Kidney epithelial cell (primary cell): ENCODE measurements at places on chromosomes 5 and 9. TPM values are rescaled to one million over a fixed set of nuclear protein-coding genes. Genes with fewer than 3 reads are reported as not detected.

GRCh38 chr5:137136991-137137632 is 362.0 kb downstream of the SPOCK1 start:
- DNase-seq = no peak

Gene RGS3
- 158 and 166 TPM in 2 replicates for total RNA-seq

DNA sequence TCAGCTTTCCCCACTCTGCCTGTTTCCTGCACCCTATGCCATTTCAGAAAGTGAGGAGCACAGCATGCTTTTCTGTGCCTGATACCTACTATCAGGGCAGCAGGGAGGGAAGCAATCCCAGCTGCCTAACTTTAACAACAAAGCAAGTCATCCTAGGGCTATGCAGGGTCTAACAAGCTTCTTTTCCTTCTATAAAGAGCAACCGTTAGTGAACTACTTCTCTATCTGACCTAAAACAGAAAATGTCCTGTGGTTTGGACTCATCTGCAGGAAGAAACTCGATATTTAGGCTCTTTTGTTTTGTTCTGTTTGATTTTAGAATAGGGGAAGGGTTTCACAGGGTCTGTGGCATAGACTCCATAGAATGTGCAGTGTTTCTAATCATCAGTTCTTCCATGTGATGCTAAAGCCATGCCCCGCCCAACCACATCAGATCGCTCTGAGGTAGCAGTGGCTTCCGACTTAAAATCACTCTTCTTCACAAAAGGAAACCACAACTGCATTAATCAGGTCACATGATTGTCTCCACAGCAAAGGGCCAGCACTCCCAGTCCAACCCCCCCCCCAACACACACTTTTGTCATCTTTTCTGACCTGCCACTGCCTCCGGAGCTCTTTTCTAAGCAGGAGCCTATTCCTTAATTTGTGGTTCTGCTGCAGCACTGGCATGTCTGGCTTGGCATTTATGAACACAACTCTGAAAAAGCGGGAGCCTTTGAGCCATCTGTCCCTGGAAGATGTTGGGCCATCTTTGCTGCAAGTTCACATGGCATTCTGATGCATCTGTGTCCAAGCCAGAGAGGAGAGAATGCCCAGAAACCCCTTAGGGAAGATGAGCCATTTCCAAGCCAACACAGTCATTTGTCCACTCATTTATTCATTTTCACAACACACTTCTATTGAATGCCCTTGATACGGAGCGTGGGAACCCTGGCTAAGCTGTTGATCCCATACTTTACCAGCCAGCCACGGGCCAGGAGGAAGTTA is 71.6 kb downstream of the CFAP90 start:
- DNase-seq = no peak

Gene MYMK
- total RNA-seq = not detected in 2 replicates

DNA sequence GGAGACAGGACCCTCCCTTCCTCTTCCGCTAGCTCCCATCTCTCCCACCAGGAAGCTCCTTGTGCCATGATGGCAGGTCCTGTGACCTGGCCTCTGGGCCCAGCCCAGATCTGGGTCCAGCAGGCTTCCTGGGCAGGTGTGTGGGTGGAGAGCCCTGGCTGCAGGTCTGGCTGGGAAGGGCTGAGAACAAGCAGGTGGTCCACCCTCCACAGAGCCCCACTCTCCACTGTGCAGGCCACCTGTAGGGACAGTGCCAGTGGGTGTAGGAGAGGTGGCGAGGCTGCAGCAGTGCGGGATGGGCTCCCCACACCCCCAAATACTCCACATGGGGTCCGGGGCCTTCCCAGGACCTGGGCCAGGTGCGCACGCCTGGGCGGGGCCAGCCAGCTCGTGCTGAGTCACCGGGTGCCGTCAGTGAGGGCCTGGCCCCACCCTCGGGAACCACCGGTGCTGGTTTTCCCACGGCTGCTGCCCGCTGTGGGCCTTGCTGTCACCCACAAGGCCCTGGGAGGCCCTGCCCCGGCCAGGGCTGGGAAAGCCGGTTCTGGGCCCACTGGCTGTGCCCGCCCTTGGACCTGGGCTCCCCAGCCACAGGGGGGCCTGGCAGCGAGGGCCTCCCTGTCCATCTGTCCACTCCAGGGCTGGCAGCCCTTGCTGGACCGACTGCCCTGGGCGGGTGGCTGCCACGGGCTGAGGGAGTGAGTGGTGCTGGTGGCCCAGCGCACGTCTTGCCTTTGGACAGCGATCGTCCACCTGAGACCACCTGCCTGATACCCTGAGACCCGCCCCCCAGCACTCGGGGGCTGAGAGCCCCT is 9.3 kb upstream of the NRARP start:
- no peak for DNase-seq

GRCh38 chr9:35085078-35085477 is 5.3 kb upstream of the FANCG start:
- no peak for DNase-seq

Gene CLIC3
- total RNA-seq = 0.75 TPM in 1 of 2 replicates, not detected in the other

DNA sequence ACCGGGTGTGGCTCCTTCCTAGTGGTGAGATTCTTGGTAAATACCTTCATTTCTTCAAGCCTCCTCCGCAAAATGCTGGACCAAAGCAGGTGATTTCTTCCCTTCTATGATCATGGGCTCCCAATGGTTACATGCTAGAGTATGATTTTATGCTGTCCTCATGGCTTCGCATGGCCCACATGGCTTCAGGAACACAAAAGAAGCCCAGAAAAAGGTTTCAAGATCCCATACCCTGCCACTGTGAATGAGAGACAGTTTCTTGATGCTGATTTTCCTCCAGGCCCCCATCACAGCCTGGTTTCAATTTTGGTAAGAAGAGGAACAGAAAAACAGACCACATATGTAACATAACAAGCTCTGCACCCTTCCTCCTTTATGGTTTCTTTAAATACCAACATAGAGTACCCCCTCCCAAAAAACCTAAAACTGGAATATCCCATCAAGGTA is 2.4 kb upstream of the RXFP3 start:
- DNase-seq = no peak

GRCh38 chr9:2159521-2160454 is 144.6 kb downstream of the SMARCA2 start:
- no peak for DNase-seq

DNA sequence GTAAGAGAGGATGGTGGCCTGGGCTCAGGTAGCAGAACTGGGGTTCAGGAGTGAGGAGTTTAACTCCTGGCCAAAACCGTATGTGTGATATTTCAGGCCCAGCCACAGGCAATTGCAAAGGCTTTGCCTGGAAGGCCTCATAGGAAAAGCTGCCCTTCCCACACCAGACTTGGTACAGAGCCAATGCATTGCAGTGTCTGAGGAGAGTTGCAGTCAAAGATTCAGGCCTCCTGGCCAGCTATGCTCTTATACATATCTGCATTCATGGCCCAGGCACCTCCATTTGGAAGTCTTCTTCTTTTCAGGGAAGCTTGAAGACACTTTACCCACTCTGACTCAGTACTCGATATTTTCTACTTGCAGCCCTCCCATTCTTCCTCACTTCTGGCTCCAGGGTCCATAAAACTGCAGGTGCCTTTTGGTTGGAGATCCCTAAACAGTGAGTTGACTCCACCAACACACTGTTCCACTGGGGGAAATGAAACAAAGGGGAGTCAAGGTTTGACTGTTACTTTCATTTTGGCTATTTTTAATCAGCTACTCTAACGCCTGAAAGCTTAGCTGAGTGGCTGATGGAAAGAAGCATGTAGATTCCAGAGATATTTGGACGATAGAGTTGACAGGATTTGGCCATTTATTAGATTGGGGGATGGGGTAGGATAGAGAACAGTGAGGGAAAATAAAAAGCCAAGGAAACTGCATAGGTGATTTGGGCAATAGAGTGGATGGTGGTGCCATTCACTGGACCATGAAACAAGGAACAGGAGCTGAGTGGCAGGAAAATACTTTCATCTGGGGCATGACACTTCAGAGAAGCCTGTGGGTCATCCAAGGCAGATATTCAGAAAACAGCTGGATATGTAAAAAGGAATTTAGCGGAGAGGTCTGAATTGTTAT is 30.6 kb upstream of the IL33 start:
- DNase-seq = no peak

GRCh38 chr9:107281922-107282667 is 984 bp upstream of the RAD23B start:
- DNase-seq = no peak

DNA sequence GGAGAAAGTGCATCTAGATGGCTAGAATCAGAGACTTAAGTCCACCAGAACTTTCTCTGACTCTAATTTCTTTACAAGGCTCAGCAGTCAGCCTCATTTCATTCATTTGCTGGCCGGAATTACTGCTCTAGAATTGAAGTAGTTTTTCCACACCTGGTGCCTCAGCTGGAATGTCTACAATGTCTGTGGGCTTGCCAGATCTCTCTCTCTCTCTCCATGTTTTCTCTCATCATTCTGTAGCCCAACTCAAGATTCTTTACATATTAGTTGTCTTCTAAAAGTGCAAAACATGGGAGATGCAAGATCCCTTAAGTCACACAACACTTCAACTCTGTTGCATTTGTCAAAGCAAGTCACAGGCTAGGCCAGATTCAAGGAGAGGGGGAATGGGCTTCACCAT is 103.9 kb upstream of the TAF11L2 start:
- no peak for DNase-seq

- no peak for DNase-seq
Observed at GRCh38 chr5:132877938-132878337, 4.5 kb downstream of the LEAP2 start.

DNA sequence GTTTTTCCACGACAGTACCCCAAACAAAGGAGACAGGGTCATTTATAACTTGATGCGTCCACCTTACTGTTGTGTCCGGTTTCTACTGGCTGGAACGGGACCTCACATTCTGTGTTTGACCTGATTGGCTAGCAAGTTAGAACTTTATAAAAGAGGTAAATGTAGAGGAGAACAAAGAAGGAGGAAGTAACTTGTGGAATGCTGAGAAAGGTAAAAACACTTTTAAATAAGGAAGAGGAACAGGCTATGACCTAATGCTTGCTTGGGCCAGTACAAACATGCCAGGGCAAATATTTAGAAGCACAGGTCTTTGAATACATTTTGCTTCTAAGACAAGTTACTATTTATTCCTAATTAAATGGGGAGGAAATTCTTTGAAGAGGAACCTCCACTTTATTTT is 251.6 kb downstream of the KIAA0825 start:
- DNase-seq = no peak

Gene HAPLN1
- not detected in 2 replicates for total RNA-seq

DNA sequence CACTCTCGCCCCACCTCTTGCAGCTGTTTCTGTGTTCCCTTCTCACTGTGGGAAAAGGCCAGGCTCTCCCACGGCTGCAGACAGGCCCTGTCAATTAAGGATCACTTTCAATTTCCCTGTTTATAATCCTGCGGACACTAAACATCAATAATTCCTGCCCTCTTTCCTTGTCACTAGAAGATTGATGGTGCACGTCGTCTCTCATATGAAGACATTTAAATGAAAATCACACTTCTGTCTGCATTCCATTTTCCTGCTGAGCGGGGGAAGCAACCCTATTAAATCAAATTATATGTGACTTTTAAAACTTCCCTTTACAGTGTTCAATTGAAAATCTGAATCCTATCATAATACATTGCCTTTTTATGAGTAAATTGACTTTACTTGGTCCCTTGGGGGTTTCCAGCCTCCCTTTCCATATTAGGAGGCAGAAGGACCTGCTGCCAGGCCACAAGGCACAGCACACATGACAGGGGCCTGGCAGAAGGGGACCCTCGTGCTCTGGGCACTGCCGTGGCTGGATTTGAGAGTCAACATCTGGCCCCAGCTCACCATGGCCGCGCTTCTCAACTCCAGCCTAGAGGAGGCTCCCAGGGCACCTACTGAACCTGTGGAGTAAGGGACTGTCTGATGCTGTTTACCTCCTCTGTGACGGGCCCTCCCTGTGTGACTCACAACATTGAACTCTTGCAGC is 311.0 kb upstream of the IRX4 start:
- DNase-seq = no peak

GRCh38 chr5:61603211-61603908 is 271.3 kb downstream of the ZSWIM6 start:
- DNase-seq = no peak

DNA sequence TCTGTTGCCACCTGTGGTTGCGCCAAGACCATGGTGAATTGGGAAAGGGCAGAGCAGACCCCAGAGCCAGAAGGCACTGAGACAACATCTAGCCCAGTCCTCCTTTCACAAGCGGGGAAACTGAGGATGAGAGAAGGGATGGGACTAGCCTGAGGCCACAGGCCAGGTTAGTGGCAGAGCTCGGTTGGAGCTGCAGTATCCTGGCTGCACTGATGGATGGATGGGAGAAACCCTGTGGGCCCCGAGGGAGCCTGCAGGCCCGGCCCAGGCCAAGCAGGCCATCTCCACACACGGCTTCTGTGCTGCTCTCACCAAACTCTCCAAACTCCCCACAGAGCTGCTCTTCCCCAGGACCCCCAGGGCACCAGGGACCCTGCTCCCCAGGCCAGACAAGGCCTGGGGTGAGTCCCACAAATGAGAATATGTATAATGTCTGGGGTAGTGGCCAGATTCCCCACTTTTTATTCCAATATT is 60.2 kb downstream of the TSTD2 start:
- no peak for DNase-seq

DNA sequence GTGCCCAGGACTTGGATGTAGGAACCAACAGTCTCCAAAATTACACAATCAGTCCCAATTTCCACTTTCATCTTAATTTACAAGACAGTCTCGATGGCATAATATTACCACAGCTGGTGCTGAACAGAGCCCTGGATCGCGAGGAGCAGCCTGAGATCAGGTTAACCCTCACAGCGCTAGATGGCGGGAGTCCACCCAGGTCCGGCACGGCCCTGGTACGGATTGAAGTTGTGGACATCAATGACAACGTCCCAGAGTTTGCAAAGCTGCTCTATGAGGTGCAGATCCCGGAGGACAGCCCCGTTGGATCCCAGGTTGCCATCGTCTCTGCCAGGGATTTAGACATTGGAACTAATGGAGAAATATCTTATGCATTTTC is 837 bp downstream of the PCDHB2 start:
- DNase-seq = no peak

DNA sequence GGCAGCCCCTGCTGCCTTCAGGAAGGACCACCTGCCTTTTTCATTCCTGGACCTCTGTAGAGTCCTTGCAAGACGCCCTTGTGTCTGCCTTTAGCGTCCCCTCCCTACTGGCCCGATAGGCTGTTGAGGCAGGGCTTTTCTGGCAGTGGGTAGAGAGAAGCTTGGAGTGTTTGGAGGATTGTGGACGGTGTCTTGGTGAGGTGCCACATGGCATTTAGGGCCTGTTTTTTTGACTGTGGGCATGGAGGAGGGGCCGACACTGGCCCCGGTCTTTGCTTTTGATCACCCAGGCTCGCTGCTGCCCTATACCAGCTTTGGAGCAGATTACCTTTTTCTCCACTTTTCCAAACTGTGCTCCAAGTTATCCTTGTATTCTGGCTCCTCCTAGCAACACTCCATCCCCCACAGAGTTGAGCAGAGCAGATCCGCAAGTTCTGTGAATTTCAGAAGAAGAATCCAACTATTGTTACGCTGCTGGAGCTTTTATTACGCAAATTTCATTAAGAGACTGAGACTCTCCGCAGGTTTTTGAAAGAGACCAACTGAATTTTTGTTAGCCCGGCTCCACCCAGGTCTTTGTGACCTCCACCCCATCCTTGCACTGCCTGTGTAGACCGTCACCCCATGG is 34.8 kb upstream of the PRDM12 start:
- no peak for DNase-seq

Gene CATSPER3
- total RNA-seq = 0.13 TPM in 1 of 2 replicates, not detected in the other
